GOT3 (cell line): ENCODE measurements at places on chromosomes 5 and 9.

- DNase-seq: no peak
These were observed 13.8 kb downstream of the AOPEP start for GRCh38 chr9:94740145-94740840.

- DNase-seq: no peak
These were observed 468.6 kb downstream of the CDH18 start for GRCh38 chr5:19519448-19519847.

DNA sequence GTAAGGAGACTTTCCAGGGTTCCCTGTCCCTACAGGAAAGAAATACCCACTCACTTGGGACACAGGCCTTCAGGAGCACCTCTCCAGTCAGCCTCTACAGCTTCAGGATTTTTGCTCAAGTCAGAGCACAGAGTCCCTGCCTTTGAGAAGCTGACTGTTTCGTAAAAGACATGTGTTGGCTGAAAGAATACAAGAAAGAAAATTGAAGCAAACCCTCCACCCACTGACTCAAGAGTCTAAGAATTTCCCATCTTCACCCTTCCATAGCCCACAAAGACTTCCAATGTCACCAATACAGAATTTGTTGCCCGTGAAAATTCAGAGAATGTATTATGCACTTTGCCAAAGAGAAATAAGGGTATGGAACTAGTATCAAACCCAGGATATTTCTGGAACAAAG lies 53.0 kb upstream of the ZNF622 start:
- DNase-seq: no peak

DNA sequence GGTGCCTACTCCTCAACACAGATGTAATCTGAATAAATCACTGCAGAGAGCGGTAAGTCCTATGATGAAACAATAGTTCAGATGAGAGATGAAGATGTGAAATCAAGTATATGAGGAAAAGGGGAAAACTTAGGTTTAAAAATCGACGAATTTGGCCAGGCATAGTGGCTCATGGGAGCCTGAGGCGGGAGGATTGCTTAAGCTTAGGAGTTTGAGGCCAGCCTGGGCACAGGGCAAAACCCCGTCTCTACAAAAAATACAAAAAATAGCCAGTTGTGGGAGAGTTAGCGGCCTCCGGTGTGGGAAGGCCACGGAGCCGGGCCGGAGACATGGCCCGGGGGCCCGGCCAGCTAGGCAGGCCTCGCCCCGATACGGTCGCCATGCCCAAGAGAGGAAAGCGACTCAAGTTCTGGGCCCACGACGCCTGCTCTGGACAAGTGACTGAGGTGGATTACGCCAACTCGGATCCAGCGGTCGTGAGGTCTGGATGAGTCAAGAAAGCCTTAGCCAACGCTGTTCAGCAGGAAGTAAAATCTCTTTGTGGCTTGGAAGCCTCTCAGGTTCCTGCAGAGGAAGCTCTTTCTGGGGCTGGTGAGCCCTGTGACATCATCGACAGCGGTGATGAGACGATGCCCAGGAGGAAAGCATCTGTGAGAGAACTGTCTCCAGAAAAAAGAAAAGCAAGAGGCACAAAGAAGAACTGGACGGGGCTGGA lies 62.8 kb upstream of the SUB1 start:
- peak; percentile 25 for DNase-seq

DNA sequence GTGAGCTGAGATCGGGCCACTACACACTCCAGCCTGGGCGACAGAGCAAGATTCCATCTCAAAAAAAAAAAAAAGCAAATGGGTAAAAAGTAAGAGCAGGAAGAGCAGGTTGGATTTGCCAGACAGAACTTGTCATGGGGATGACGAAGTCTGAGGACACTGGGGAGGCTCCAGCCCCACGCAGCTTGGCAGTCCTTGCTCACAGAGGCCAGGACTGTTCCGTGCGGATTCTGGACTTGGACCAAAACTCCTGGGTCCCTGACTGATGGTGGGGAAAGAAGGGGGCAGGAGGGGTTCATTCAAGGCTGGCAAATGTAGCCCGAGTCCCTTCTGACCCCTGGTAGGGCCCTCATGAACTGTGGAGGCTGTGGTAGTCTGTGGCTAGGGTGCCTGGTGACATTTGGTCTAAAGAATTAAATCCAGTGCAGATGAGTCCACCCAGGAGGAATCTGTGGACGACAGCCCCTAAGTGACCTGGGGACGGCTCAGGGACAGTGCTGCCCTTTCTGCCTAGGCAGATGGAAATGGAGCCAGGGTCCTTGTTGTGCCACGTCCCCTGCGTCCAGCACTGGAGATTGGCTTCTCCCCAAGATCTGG lies 3.1 kb downstream of the FGD3 start:
- DNase-seq: no peak

DNA sequence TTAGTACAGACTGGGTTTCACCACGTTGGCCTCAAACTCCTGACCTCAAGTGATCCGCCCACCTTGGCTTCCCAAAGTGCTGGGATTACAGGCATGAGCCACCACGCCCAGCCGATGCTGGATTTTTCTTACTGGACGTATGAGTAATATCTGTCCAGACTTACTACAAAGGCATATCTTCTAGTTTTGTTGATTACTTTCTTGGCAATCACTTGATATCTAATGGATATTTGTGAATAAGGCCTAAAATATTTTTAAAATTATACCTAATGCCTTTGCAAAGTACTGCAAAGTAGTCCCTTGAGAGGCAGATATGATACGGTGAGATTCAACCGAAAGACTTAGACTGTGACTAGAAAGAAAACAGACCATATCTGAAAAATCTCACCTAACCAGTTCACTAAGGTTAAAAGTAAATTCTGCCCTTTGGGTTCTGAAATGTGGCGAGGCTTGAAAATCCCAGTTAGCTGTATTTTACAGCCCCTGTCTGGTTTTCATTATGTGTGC lies 152.1 kb downstream of the GNAQ start:
- DNase-seq: no peak
